Testis (tissue), 5 donors: ENCODE measurements at places on chromosomes 2 and 18.

- DNase-seq = no peak
These were observed 527.5 kb downstream of the GALR1 start for GRCh38 chr18:77777163-77777562.

- DNase-seq = no peak
These were observed 60.0 kb downstream of the TMEM131 start for GRCh38 chr2:97935719-97936161.

DNA sequence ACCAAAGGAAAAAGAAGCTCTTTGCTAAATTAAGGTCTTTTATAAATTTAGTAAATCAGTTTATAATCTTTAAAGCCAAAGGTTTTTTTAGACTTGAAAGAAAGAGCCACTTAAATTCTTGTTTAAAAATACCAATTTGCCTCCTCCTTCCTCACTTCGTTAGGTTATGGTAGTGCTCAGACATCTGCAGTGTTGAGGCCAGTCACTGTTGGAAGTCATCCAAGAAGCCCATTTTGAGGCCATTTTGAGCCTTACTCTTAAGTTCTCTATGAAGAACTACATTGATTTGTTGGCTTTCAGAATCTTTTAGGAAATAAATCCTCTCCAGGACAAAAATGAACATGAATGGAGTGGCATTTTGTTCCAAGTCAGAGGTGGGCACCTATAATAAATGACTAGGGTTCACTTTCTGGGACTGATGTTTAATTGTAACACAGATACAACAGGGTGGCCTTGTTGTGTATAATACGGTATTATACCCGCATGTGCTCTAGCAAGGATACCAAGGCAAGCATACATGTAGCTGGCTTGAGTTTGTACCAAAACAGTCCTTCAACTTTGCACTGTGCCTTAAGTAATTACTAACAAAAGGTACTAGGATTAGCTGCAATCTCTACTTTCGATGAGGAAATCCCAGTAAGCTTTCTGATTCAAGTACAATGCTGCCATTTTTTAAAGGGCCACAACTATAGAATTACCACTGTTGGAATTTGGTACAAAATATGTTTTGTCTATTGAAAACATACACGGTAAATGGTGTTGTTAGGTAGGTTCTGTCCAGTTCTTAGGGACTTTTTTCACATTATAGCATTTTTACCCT lies 22.8 kb downstream of the SLC66A3 start:
- DNase-seq = no peak

DNA sequence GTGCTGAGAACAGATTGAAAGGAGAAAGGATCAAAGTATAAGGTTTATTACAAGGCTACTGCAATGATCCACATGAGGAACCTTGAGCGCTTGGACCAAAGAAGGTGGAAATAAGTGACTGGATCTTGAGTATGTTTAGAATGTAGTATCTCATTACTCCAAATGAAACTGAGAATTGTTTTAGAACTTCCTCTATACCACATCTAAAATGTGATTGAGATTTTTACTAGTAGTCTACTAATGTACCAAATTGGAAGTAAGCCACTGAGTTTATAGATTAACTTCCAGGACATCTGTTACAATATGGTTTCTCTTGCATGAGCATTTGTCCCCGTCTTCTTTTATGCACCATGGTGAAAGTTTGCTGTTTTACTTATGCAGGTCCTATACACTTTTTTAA lies 300.5 kb downstream of the SUCLG1 start:
- DNase-seq = no peak

- no peak for DNase-seq
These were observed 1328.6 kb upstream of the SLC39A10 start for GRCh38 chr2:194328456-194328855.

GRCh38 chr2:198146346-198146940 lies 342.1 kb downstream of the PLCL1 start:
- no peak for DNase-seq

- peak; percentile 2 for DNase-seq
These were observed 5.8 kb upstream of the PROM2 start for GRCh38 chr2:95268211-95269035.

DNA sequence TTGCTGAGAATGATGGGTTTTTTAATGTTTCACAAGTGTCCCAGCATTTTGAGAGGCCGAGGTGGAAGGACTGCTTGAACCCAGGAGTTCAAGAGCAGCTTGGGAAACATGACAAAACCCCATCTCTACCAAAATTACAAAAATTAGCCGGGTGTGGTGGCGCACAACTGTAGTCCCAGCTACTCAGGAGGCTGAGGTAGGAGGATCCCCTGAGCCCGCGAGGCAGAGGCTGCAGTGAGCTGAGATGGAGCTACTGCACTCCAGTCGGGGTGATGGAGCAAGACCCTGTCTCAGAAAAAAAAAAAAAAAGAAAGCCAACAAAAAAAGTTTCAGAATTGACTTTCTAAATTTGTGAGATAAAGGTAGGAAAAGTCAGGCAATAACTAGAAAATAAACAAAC lies 8.7 kb downstream of the TFCP2L1 start:
- DNase-seq = no peak
